Activated naive CD4-positive, alpha-beta T cell (primary cell): ENCODE measurements at places on chromosomes 12 and 14.

GRCh38 chr14:48726080-48726642 is 860.0 kb downstream of the RPS29 start:
- DNase-seq, result no peak

DNA sequence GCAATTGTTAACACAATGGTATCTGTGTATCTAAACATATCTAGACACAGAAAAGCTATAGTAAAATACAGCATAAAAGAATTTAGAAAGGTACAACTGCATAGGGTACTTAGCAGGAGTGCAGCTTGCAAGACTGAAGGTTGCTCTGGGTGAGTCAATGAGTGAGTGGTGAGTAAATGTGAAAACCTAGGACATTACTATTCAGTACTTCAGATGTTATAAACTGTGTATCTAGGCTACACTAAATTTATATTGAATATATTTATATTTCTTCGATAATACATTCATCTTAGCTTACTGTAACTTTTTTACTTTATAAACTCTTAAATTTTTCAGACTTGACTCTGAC is 409.0 kb upstream of the DCN start:
- DNase-seq, result no peak

DNA sequence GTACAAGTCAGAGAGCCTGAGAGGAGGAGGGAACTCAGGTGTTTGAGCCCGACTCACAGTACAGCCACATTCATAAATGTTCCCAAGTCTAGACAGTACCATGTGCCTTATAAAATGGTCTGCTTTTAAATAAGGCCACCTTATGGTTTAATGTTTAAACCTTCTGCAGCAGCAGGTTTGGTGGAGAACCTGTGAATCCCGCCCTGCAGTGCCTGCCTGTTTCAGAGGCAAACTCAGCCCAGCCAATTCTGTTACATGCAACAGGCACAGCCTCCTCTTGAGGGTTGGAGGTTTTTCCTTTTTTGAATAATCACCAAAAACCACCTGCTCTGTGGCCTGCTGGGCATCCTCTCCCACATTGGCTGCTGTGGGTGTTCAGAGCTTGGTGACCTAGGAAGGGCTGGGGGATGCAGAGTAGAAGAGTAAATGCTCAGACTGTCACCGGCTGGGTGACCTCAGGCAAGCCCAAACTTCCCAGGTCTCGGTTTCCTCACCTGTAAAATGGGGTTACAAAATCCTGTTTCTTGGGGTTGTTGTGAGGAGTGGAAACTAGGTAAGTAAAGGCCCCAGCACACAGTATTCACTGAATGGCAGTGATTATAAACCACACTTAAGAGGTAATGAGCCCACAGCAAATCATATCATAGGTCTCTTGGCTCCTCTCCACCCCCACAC is 28.0 kb downstream of the NUAK1 start:
- no peak for DNase-seq

GRCh38 chr12:104656921-104657320 is 200.2 kb downstream of the CHST11 start:
- no peak for DNase-seq

DNA sequence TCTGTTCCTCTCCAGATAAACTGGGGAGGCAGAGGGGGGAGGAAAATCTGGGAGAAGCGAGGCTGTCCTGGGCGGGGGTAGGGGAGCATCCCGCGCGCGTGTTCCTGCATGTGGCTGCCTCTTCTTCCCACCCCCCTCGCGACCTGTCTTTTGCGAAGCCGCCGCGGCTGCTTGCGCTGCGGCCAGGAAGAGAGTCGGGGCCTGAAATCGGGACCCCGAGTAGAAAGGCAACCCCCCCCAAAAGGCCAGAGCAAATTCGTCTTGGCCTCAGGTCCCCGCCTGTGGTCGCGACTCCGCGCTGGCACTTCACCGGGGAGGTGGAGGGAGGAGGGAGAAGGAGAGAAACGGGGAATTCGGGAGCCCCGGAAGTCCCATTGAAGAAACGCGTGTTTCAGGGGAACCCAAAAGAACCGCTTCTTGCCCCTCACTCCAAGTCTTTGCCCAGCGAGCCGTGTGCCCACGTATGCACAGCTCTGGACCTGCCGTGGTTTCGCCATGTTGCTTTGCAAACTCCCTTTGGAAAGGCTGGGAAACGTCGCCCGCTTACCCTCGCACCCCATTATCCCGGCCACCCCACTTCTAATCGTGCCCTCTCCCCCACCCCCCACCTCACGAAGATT is 944 bp downstream of the CCND2 start:
- no peak for DNase-seq

DNA sequence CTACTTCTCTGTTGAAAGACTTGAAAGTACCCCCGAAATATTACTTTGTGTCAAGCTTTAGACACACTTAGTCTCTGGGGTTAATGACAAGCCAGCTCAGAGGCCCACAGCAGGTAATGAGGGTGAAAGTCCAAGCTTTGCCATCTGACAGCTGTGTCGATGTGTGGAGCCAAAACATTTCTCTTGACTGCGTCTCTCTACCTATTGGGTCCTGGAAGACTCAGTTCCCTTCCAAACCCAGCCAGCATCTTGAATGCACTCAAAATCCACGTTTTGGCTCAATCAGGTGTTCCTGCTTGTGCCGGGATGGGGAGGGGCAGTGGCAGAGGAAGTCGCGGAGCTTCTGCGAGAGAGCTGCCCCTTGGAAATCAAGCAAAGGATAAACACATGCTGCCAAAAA is 3.2 kb downstream of the PLXNC1 start:
- no peak for DNase-seq

DNA sequence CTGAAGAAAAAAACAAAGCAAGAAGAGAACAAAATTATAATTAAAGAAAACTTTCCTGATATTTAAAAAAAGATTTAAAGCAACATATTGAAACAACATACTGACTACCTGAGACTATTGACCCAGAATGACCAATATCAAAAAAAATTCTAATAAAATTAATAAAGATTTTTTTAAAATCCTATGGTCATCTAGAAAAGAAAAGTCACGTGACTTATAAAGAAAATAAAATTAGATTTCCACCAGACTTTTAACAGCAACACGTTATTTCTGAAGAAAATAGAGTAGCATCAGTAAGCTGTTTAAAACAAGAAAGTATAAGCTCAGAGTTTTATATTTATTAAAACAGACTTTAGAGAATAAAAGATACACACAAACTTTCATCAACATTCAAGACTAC is 238.0 kb downstream of the C12orf42 start:
- DNase-seq, result no peak

- DNase-seq, result no peak
These were observed 764.3 kb downstream of the NOVA1 start for GRCh38 chr14:25833341-25834126.

DNA sequence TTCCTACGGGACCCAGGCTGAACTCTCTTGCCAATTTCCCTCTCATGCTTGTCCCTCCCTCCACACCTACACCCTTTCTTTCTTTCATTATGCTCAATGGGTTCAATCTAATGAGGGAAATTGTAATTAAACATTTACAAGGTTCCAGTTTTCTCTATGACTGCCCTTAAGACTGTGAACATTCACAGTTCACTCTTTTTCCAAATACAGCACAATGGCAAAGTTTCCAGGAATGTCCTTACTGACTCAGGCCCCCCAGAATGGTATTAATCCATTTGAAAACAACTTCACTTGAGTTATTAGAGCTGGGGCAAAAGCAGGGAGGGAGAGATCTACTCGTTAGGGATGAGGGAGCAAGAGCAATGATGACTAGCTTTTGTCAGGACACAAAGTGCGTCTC is 892.1 kb downstream of the NRXN3 start:
- DNase-seq, result no peak

DNA sequence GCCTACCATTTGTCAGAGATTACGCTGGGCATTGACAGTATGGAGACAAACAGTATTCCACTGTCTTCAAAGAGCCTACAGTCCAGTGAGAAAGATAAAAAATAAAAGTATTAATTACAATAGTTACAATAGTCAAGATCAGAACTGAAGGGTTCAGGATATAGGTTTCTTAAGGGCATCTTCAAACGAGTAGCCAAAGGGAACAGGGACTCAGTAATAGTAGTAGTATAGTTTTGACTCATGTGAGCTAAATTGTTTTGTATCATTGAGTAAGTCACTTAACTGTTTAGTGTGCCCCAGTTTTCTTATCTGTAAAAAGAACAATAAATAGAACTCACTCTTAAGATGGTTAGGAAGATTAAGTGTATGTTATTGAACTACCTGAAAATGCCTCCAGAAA is 123.6 kb downstream of the METTL25 start:
- DNase-seq, result no peak

DNA sequence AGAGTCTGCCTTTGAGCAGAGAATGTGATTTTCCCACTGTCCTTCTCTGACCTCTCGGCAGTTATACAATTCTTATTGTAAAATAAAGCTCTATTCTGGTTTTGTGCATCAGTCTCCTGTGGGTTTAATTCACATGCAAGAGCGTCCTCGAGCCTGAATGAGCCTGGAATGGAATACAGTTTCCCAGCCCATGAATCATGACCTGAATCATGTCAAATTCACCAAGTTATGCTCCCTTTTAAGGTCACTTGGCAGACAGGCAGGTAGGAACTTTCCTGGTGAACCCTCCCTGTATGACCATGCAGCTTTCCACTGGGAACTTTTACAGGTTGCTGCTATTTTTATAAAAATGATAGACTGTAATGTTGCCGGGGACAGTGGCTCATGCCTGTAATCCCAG is 41.7 kb downstream of the BICD1 start:
- DNase-seq, result no peak

GRCh38 chr14:28576523-28576922 is 190.1 kb upstream of the FOXG1 start:
- no peak for DNase-seq
